ENCODE measurements at places on chromosomes 11 and 22.
A peak's percentile ranks its signal among the peaks of the same experiment; 100 is the strongest.

DNA sequence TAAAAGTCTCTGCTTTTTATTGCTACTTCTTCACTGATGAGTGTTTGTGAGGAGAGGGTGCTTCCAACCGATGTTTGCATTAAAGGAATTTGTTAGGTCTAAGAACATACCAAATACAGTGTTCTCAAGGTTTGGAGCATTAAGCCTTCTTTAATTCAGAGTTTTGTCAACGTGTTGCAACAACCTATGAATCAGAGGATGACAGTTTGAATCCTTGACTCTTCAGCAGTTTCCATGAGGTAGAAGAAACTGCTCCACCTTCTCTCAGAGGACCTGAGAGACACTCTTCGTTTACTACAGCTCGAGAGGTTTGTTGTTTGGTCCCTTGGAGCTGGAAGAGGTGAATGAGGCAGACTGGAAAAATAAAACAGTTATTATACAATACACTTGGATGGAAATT, 55.7 kb downstream of the NCAM1 start:
- no peak for DNase-seq

GRCh38 chr22:22362936-22363335, 118.3 kb downstream of the VPREB1 start:
- DNase-seq: no peak

DNA sequence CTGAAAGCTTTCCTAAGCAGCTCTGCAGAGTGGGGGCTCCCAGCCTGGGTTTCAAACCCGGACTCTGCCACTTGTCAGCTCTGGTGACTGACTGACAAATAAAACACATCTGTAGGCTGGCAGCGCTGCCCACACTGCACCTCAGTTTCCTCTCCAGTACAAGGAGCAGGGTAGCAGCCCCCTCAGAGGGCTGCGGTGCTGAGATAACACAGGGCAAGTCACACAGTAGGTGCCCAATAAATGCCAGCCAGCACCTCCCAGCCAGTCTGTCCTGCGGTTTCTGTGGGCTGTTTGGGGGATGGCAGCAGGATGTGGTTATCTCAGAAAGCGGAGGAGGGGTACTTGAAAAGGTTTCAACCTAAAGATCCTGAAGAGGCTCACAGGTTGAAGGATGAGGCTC, 1.5 kb downstream of the SYT12 start:
- DNase-seq: no peak

DNA sequence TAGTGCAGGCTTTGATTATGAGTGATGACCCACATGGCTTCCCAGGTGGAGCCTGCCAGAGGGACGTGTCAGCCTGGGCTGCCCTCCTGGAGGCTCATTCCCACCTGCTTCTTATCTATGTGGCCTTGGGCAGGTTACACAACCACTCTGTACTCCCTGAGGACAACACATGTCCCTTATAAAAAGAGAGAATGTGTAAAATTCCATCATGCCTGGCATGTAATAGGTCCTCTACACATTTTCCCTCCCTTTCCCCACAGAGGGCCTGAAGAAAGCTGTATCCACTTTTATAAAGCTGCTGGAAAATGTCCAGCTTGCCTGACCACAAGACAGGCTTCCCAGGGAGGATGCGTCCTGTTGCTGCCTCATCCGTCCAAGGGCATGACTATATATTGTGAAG, 55.0 kb upstream of the VSTM5 start:
- DNase-seq: peak; percentile 20

DNA sequence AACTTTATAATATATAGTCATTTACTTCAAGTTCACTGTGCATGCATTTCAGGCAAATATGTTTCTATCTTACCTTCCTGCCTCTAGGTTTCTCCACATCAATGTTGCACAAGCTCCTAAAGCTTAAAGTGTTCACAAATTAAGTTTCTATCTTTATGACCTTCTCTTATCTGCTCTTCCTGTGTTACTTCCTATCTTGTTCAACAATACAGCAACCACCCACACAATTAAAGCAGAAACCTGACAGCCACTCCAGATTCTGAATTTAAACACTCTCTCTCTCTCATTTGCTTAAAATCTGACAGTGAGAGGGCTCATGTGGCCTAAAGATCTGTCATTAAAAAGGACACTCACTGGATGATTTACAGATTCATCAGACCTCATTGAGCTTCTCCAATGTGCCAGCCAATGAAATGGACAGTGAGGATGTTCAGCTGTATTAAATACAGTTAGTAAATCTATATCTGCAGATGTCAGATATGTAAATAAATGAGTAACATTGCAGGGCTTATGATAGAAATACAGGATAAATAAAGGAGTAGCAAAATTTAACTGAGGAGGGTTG, 10.9 kb downstream of the PDGFD start:
- DNase-seq: no peak

GRCh38 chr11:116927163-116927974, 89.9 kb upstream of the APOA1 start:
- DNase-seq: no peak

DNA sequence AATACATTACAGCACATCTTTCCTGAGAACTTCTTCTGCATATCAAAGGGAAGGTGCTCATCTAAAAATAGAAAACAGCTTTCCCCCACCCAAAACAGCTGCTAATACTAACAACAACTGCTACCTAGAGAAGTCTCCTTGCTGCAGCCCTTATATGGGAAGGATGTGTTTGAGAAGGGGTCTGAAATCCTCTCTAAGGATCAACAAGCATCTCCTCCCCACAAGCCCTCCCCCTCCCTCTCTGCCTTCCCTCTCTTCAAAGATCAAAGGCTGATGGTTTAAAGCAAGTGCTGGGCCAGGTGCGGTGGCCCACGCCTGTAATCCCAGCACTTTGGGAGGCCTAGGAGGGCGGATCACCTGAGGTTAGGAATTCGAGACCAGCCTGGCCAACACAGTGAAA, 33.5 kb downstream of the SCUBE2 start:
- no peak for DNase-seq

DNA sequence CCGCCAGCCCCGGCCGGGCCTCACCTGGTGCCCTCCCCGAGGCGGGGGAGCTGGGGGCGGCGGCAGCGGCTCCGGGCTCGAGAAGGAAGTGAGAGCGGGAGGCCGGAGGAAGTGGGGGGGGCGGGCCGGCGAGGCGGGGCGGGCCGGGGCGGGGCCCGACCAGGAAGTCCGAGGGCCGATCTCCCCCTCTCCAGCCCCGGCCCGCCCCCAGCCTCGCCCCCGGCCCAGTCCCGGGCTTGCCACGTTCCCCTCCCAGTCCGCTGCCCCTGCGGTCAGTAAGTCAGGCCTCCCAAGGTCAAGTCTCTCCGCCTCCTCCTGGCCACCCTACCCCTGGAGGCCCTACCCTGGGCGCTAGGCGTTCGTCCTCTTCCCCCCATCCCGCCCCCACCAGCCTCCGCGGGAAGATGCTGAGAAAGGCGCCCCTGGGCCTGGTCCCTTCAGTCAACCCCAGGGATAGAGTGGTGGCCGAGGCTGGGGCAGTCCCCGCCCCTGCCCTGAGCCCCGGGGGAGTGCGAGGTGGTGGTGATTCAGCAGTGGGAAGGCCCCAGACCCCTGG, at the start of gene RHOG:
Gene RHOG (minus strand): TSS at position 90 of the 556 bp plus-strand sequence. CDS start 12,821 bp downstream, outside the sequence.
- peak; percentile 23 for DNase-seq

DNA sequence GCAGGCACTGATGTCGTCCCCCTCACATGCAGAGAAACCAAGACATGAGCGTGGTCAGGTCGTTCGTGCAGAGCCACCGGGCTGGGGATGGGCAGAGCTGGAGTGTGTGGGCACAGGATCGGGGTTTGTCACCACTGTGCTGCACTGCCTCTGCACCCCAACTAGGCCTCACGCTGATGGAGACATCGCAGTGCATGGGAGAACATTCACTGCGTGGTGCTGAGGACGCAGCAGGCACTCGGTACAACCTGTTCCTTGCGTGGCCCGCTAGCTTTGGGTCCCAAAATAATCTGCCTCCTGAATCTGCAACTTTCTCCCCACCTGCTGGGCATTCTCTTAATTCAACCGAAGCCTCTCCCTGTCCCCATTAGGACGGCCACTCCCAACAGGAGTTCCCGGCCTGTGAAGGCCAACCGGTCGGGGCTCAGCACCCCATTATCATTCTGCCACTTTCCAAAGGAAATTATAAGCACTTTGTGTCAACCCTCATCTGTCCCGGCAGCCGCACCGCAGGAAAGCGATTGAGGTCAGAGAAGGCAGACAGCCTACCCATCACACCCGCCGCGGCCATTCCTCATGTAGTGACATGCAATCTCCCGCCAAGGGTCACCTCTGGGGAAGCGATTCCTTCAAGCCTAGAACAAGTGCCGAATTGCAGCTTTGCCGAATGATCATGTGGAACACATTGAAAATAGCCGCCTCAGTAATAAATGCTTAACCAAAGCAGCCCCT, 490.4 kb downstream of the MN1 start:
- DNase-seq: no peak

DNA sequence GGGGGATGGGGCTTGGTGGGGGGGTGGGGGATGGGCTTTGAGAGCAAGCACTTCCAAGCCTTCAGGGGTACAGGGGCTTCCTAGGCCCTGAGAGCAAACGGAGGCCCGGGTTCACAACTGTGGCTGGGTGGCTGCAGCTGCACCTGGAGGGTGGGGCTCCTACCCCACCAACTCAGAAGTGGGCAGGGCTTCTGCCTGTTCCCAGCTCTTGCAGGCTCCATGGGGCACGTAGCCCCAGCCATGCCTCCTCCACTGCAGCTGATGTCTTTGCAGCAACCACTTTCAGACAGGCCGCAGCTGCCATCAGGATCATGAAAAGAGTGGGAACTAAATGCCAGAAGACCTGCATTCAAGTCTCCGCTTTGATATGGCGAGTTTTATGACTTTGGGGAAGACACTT, 464.3 kb downstream of the NELL1 start:
- DNase-seq: no peak

DNA sequence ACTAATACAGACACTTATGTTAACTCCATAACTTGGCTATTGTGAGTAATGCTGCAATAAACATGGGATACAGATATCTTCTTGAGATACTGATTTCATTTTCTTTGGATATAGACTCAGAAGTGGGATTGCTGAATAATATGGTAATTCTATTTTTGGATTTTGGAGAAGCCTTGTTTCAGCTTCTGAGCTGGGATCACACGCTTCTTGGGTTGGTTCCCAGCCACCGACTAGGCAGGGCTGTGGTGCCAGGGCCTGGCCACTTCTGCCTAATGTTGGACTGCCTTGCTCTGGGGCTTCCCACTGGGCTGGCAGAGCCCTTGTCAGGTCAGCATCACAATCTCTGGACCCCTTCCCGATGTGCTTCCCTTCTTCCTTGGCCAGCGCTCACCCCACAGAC, 14.0 kb upstream of the MCHR1 start:
- DNase-seq: no peak

DNA sequence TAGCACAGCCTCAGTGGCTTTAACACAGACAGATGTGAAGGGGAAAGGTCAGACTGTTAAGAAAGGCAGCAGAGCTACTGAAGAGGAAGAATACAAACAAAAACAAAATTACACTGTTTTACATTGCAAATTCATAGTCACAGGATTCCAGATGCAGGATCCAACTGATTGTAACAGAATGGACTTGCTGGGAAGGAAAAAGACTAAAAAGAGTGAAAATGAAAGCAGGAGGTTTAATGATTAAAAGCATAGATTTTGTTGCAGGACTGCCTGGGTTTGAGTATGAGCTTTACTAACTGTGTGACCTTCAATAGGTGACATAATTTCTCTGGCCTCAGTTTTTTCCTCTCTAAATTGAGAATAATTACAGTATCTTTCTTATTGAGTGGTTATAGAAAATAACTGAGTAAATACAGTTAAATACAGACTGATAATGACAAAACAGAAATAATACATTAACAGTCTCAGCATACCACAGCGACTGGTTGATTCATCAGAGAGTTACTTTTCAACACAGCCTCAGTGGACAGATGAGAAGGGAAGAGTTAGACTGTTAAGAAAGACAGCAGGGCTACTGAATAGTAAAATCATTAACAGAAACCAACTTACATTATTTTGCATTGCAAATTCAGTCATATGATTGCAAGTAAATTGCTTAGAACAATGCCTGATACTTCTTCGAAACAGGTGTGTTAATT, 704.2 kb upstream of the TENM4 start:
- no peak for DNase-seq

DNA sequence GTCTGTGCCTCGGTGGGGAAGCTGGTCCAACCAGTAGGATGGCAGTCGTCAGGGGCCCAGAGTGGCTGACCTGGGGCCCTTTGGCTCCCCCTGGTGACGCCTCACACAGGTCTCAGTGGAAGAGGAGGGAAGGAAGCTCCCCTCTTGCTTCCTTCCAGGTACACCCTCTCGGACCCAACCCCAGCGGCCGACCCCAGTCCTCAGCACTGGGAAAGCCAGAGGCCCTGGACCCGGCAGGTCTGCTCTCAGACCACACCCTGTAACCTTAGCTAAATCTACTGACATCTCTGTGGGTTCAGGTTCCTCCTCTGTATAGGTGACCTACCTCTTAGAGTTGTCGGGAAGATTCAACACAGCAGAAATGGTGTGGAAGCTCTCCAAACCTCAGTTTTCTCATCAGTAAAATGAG, 3.4 kb upstream of the SCUBE1 start:
- DNase-seq: no peak

GRCh38 chr22:19518635-19519034, 5.6 kb downstream of the CLDN5 start:
- no peak for DNase-seq

DNA sequence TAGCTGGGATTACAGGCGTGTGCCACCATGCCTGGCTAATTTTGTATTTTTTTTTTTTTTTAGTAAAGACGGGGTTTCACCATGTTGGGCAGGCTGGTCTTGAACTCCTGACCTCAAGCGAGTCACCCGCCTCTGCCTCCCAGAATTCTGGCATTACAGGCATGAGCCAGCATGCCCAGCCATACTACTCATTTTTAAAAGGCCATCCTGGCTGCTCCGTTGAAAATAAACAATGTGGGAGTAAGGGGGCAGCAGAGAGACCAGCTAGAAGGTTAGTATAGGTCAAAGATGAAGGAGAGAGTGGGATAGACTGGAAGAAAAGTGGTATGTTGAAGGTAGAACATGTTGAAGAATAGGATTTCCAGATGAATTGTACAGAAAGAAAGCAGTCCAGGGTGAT, 17.6 kb upstream of the LIN7C start:
- no peak for DNase-seq

GRCh38 chr22:23128269-23129108, 13.3 kb downstream of the RSPH14 start:
- DNase-seq: peak; percentile 66

- DNase-seq: no peak
Observed at GRCh38 chr11:61617515-61617914, 36.6 kb upstream of the SYT7 start.

- no peak for DNase-seq
Observed at GRCh38 chr22:45503050-45503815, 550 bp downstream of the FBLN1 start.

DNA sequence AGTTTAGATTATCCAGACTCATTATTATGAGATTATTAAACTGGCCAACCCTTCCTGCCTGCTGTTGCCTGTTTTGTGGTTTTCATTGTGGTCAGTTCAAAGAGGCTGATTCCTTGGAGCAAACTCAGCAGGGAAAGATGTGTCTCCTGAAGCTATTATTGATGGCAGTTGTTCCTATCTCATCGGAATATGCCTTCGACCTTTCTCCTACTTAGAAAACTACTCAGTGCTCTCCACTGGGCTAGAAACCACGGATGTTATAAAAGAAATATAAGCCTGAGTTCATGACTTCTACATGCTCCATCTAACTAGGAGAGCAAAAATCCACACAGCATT, 80.2 kb upstream of the NAV2 start:
- DNase-seq: no peak

Measured in AG04450 (cell line).